Stimulated activated CD4-positive, alpha-beta T cell treated with anti-CD3 and anti-CD28 coated beads, Interleukin-1b, Interleukin-23, amount 100 ng/mL, for 1 hour (primary cell): ENCODE measurements at places on chromosomes 6 and 20.

DNA sequence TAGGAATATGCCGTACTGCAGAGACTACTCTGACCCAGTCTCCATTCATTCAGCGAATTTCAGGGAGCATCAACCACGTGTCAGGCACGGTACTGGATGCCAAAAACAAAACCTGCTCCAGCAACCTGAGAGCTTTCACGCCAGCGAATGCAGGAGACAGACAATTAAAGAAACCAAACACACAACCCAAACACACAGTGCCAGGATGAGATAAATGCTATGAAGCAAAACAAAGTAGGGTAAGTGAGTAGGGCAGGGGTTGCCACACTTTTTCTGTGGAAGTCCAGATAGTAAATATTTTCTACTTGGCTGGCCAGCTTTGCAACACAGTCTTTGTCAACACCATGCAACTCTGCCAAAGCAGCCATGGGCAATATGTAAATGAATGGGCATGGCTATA, 10.0 kb downstream of the MOCS1 start:
- no peak for DNase-seq

- no peak for DNase-seq
Observed at GRCh38 chr6:39835821-39836295, 43.7 kb downstream of the DAAM2 start.

GRCh38 chr20:39298121-39298520, 336.0 kb downstream of the DHX35 start:
- no peak for DNase-seq

DNA sequence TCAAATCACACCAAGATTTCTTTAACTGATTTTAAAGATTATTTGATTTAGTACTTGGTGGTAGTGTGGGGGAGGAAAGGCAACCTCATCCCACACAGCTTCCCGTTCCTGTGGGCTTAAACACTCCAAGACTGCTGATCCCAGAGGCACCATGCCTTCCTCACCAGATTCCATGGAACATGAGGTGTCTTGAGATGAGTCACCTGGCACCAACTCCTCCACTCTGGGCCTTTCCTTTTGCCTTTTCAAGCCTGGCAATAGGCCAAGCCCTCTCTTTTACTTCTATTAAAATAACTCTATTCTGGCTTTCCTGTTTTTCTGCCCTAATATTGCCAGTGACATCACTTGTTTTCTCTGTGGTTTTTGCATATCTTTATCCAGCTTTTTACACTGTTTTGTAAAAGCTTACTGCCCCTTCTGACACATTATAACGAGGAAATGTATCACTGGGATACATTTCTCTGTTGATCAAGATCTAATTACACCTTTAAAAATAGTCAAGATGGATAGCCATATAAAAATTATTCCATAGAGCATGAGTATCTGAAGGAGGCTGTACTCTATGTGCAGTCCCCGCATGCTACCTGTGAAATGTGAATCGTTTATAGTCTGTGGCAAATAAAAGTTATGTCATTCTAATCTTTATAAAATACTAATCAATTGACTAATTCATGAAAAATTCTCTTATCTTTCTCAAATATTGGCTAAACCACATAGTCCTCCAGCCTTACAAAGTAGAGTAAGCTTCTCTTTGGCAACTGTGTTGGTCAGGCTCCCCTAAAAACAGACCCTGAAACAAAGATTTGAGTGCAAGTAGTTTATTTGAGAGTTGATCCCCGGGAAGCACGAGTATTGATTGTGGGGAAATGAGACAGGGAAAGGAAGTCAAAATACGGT, 257.8 kb upstream of the KCNQ5 start:
- no peak for DNase-seq

- DNase-seq, result no peak
Observed at GRCh38 chr20:40489886-40490285, 199.2 kb downstream of the MAFB start.

DNA sequence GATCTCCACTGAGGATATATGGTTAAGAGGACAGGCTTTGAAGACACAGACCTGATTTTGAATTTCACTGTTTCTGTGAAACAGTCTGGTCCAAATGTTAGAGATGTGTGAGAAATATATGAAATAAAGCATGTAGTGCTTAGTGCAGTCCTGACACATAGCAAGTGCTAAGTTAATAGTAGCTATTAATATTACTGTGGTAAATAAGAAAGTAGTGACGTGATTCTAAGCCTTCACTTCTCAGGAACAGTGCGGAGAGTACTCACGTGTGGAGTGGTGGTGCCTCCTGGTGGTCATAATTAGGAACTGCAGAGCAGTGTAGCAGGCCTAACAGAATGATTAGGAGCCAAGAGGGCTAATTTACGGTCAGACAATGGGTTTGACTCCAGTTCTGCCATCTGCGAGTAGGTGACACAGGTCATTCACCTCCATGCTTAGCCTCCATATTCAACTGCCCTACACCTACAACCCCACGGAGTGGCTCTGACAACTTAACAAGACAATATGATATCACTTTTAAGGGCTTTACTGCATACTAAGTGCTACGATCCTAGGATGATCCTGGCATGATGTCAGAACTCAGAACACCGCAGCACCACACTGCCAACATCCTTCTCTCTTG, 106.2 kb downstream of the JPH2 start:
- DNase-seq, result peak; percentile 61

- DNase-seq, result no peak
Observed at GRCh38 chr6:140485740-140486449, 1111.4 kb upstream of the CITED2 start.

DNA sequence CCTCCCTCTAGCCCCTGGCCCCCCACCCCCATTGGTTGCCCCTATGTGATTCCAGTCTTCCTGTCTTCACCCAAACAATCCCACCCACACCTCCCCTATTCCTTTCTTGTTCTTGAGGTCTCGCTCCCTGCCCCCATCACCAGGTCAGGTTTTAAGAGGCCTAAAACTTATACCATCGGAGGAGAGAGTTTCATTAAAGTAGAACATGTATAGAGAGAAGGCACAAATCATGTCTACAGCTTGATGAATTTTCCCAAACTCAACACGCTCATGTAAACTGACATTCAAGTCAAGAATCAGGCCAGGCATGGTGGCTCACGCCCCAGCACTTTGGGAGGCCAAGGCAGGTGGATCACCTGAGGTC, 44.5 kb downstream of the TGM2 start:
- DNase-seq, result no peak

DNA sequence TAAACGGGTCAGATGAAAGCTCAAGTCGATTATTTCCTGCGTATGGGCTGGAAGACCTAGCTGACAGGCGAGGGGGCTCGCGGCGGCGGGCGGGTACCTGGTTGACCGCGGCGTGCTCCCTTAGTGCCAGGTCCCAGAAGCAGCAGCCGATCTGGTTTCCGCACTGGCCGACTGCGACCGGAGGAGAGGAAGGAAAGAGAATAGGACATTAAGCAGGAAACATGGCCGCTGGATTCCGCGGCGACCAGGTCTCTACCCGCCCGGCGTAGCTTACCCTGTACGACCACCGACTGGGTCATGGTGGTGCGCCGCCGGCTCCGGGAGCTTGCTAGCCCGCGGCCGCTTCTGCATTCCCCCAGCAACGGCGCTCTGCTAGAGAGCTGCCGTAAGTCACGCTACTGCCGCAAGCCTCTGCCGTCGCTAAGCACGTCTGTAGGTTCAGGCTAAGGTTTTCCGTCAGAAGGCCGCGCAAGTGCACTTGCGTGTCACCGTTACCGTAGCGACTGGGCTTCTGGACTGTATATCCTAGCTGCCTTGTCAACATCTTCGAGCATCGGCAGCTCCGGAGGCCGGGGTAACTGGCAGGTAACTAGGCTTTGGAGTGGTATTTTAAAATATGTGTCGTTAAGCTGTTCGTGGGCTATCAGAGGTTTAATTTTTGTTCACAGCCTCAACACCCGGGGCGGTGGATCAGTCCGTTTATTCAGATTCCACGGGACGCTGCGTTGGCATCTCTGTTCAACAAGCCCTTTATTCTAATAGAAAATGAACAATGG, at the start of the genes FAM229B and TUBE1:
TSS of gene FAM229B (plus strand) at position 456 of the 776 bp plus-strand sequence. CDS start 11,693 bp downstream, outside the sequence.
TSS of gene TUBE1 (minus strand) at position 347 of the 776 bp plus-strand sequence. CDS start at position 299, 48 bp downstream.
- peak; percentile 68 for DNase-seq

- no peak for DNase-seq
Observed at GRCh38 chr6:116036075-116036773, 24.5 kb downstream of the FRK start.

- no peak for DNase-seq
Observed at GRCh38 chr20:9031991-9032390, 36.9 kb upstream of the PLCB4 start.

- DNase-seq, result no peak
Observed at GRCh38 chr6:46605091-46605797, 47.4 kb downstream of the CYP39A1 start.

- DNase-seq, result no peak
Observed at GRCh38 chr6:71139249-71139648, 149.4 kb upstream of the OGFRL1 start.

- no peak for DNase-seq
Observed at GRCh38 chr20:7231303-7231702, 463.8 kb downstream of the BMP2 start.

- no peak for DNase-seq
Observed at GRCh38 chr6:147160593-147160992, 43.6 kb upstream of the STXBP5 start.

DNA sequence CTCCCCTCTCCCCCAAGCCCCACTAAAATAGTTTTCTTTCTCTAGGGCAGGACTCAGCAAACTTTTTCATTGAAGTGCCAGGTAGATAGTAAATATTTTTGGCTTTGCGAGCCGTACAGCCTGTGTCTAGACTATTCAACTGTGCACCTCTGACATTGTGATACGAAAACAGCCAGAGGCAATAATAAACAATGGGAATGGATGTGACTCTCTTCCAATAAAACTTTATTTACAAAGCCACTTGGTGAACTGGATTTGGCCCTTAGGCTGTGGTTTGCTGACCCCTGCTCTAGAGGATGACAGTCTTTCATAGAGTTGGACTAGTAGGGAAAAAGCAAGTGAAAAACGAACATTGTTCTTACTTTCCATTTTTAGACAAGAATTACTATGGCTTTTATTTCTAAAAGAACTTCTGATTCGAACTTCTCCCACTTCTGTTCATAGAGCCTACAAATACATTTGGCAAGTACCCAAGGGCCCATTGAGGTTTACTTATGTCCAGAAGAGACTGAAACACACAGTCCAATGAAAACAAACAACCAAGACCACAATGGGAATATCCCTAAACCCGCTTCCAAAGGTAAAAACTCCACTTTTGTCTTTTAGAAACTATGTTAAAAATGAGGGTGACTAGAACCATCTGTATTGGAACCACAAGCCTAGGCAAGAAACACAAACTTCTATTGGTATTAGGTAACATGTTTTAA, 46.4 kb upstream of the CDKAL1 start:
- DNase-seq, result no peak

DNA sequence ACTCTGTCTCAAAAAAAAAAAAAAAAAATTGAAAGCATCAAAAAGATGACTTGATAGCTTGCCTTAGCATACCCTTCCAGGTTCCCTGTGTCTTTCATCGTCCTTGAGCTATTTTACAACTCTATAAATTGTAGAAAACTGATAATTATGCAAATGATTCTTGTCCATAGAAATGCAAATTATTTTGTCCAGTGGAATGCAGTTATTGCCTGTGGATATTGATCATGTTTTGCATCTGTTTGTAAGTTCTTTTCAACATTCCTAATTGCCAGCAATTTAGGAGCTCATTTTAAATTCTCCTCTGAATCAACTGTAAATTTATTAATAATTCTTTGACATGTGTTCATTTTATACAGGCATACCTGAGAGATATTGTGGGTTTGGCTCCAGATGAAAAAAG, 7.1 kb upstream of the ATP9A start:
- no peak for DNase-seq

DNA sequence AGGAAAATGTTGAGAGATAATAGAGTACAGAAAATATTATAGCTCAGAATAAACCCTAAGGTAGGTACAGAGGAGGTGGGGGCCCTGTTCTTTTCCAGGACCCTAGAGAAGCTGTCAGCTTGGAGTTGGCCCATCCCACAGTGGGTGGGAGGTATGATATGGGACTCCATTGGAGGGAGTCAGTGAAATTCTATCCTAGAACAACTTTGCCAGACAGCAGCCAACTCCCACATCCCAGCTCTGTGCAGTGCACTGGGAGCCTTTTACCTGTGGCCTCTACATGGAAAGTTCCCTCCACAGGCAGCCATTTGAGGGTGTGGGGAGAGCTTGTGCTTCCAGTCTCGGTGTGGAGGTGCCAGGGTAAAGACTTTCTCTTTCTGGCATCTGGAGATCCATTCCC, 36.8 kb upstream of the CLIC5 start:
- DNase-seq, result no peak

- peak; percentile 36 for DNase-seq
Observed at GRCh38 chr20:815914-816606, 17.5 kb upstream of the FAM110A start.

DNA sequence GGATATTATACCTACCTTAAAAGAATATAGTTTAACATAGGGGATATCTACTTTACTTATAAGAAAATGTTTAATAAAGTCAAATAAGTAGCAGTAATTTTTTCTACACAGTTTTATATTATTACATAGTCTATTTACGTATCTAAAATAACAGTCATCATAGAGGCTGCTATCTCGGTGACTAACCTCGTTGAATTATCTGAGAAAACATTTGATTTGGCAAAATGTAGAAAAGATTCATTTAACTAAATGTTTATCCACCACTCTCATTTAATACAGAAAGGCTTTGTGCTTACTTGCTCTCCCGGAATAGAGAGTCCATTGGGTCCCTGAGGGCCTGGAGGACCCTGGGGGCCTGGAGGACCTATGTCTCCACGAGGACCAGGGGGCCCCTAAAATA, 103.6 kb downstream of the COL12A1 start:
- DNase-seq, result no peak

DNA sequence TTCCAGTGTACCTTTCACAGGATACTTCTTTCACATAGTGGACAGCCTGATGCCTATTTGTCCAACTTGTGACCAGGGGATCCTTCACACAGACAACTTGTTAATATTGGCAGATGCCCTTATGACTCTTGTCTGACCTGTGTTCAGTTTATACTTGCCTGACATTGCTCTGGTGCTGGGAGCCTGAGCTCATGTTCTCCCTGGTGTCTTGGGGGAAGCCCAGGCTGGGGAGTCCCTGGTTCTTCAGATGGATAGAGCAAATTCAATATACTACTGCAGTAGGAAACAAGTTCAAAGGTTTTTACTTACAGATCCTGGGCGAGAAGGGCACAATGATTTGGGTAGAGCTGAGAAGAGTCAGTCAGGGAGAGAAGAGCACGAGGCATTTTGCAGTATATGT, 76.1 kb downstream of the NKAIN2 start:
- DNase-seq, result no peak

- DNase-seq, result no peak
Observed at GRCh38 chr20:47258745-47259695, 97.5 kb downstream of the ZMYND8 start.

- no peak for DNase-seq
Observed at GRCh38 chr20:5652626-5653553, 97.3 kb upstream of the SHLD1 start.

- DNase-seq, result no peak
Observed at GRCh38 chr6:29561606-29562181, 2.2 kb upstream of the UBD start.

GRCh38 chr6:36313649-36313936, 23.1 kb downstream of the BNIP5 start:
- DNase-seq, result no peak

DNA sequence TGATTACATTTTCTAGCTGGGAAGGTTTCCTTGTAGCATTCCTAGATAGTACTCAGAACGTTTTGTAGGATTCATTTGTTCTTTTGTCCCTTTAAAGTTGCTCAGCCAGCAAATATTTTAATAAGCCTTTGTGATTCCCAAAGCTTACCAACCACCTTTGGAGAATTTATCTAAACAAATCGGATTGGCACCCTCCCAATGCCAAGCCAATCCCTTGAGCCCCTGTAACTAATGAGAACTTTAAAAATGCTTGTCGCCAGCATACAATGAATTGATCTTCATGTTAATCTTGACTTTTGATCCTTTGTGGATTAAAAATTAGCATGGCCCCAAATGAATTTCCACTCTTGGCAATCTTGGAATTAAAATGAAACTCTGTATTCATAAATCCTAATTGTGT, 559.5 kb downstream of the UTRN start:
- DNase-seq, result no peak
